ENCODE measurements at places on chromosomes 16 and 17. TPM values are rescaled to one million over a fixed set of nuclear protein-coding genes. Genes with fewer than 3 reads are reported as not detected.

Gene DRC3
- not detected for total RNA-seq

Gene NXN
- total RNA-seq, result 0.24 TPM

Gene KCNJ12
- total RNA-seq, result not detected

Gene CCL4
- 1,230 TPM for total RNA-seq

Gene RAMP2
- total RNA-seq, result not detected

Gene SOX8
- total RNA-seq, result 0.61 TPM

Gene SPN
- 191 TPM for total RNA-seq

Gene TBC1D3G
- total RNA-seq, result not detected

Gene MT1A
- 0.60 TPM for total RNA-seq

Gene HSPB9
- total RNA-seq, result not detected

Gene SLC47A2
- not detected for total RNA-seq

Gene HOXB1
- total RNA-seq, result not detected

Gene IQCK
- 1.1 TPM for total RNA-seq

Gene NPIPB6
- total RNA-seq, result 4.1 TPM

Gene ESRP2
- 0.10 TPM for total RNA-seq

Gene MPV17L
- total RNA-seq, result 0.34 TPM

Gene TBC1D3I
- total RNA-seq, result 0.36 TPM

Gene ZSCAN32
- 19.4 TPM for total RNA-seq

Gene TRIM72
- 0.10 TPM for total RNA-seq

Gene MRPL45
- total RNA-seq, result 43.1 TPM

Gene SCIMP
- not detected for total RNA-seq

Gene FN3K
- total RNA-seq, result 2.7 TPM

Gene VWA3A
- 0.10 TPM for total RNA-seq

Gene CORO1A
- total RNA-seq, result 819 TPM

Gene GPR179
- not detected for total RNA-seq

Gene ZNF747
- total RNA-seq, result 13.8 TPM

Gene KLHL10
- not detected for total RNA-seq

Gene KRTAP2-2
- total RNA-seq, result not detected

Gene OR4D1
- total RNA-seq, result 0.10 TPM
